IPS DF 6.9 (cell line): ENCODE measurements at places on chromosomes 5 and 9.
A peak's percentile ranks its signal among the peaks of the same experiment; 100 is the strongest.

- no peak for DNase-seq
Observed at GRCh38 chr5:149205625-149206523, 64.6 kb downstream of the ABLIM3 start.

DNA sequence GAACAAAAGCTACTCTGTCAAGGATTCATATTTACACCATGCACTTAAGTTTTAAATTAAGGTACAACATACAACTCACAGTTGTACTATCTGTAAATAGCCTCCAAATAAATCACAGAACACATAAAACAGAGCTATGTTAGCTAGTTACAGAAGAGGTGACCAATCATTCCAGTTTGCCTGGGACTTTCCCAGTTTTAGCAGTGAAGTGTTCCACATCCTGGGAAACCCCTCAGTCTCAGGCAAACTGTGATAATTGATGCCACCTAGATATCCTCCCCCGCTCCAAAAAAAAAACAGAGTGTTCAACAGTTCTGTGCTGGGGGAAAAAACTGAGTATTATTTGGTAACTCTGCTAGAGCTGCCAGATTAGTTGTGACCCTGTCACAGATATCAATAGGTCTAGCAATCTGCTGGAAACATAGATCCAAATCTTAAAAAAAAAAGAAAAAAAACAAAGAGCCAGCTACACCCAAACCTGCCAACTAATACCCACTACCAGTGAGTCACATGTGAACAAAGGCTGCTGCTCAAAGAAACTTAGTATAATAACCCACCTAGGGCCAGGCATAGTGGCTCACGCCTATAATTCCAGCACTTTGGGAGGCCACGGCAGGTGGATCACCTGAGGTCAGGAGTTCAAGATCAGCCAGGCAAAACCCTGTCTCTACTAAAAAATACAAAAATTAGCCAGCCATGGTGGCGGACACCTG is 5.7 kb downstream of the TBCA start:
- DNase-seq, result no peak

DNA sequence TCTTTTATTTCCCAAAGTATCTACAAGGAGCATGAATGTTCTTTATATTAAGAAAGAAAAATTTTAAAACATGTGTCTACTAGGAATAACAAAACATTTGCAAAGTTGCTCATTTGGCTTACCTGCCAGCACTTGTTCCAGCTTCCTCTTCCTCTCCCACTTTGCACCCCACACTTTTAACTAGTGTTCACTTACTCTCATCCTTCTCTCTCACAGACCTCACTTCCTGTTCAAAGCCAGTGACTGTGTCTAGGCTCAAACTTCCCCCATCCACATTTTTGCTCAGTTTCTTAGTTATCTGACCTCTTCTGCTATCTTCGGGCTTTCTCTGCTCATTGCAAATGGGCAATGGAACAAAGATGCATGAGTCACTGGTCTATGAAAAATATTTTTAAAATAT is 512.2 kb upstream of the ZNF462 start:
- DNase-seq, result no peak

DNA sequence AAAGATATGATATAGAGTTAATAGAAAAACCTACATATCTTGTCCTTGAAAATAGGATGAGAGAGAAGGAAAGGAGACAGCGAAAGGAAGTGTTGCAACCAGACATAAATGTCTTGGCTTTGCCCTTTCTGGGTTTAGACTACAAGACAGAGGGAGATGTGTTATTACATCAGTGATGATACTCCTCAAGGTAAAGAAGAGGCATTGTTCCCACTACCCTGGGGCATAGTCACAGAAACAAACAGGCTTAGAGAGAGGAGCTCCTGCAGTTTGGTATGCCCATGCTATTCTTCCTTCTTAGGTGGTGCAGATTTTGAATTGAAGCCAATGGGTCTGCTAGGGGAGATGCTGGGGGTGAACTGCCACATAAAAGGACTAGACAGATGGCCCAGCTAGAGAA is 166.8 kb upstream of the RFX3 start:
- DNase-seq, result no peak

- no peak for DNase-seq
Observed at GRCh38 chr9:92735636-92736562, 28.7 kb downstream of the BICD2 start.

DNA sequence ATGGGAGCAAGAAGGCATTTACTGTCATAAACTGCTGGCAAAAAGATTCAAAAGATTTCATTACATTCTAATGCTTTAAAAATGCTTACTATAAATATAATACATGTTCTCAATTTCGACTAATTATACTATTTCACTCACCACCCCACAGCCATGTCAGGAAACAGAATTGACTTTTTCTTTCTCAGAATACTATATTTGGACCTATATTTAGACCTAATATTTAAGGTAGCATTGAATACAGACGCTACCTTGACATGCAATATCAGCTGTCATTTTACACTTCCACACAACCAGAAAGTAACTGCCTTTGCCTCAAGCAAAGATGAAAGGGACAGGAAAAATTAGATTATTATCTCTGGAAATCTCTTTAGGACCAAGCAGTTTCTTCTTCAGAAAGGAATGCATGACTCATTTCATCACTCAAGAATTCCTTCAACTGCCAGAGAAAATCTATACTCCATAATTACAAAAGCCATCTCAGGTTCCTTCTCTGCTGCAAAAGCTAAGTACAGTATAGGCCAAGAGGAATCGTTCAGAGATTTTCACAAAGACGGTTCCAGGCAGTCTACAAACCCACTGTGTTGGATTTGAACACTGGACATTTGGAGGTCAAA is 11.8 kb upstream of the UBE2QL1 start:
- no peak for DNase-seq

DNA sequence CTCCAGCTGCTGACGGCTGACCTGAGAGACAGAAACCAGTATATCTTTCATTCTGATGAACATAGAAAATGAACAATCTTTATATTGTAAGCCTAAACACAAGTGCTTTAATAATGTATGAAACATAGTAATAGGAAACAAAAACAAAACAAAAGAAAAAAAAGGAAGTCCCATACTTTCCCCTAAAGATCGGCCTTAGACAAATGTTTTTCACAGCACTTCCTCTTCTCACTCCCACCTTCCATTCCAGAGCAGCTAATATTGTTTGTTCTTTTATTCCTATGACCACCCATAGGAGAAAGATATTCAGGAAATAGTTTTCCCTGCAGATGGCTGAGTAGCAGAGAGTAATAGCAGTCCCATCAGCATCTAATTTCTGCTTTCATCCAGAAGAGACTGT is 194.4 kb upstream of the SLC27A6 start:
- DNase-seq, result no peak

DNA sequence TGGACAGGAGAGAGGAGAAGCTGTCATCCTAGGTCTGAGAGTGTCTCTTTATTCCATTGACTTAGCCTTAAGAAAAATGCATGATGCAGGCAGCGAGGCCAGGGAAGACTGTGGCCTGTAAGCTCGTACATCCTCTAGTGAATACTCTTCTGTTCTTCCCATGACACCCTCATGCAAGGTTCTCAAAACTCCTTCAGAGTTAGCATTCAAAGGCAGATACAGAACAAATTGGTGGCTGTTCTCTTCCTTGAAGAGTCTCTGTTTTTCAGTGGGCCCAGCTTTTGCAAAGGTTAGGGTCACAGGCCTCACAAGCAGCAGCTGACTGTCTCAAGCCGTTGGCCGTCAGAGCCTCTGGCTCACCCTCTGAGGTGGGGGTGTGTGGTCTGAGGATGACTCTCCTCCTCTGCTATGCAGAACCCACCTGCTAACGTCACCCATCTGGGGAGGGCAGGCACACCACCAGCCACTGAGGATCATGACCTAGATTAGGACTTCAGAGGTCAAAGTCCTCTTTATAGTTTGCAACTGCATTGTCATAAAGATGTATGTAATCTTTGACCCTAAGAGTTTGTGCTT is 15.1 kb downstream of the ADCY2 start:
- no peak for DNase-seq

DNA sequence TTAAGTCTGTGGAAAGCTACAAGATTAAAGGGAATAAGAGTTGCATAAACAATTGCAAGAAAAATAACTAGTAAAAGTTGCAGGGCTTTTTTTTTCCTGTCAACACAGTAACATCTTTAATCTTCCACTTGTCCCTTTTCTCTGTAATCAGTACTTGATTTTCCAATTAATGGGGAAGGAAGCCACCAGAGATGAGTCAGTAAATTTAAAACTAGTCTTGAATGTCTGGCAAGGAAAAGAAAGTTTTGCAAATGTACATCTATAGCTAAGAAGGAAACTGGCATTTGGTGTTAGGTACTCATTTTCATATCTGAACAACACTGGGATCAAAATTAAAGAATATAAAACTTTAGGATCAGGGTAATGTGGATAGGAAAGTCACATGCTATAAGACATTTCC is 17.1 kb downstream of the DAP start:
- DNase-seq, result no peak

GRCh38 chr5:35990520-35990919 is 670 bp downstream of the UGT3A1 start:
- DNase-seq, result peak; percentile 0

GRCh38 chr9:97933297-97933998 is 4.5 kb downstream of the HEMGN start:
- no peak for DNase-seq

DNA sequence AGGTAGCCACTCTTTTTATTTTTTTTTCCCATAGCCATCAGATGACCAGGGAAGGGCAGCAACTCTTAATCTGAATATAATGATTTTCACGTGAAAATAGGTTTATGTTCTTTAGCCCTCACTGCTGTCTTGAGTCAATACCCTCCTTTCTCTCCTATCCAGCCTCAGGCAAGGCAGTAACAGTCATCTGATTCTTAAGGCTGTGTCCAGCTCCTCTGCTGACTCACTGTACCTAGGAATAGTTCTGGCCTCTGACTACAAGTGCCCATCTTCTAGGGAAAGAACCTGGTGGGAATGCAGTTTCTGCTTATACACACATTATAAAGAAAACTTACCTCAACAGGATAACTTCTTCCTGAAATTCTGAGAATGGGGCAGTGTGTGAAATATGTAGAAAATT is 30.7 kb downstream of the DHX29 start:
- DNase-seq, result no peak

GRCh38 chr5:157855404-157855994 is 3.4 kb downstream of the CLINT1 start:
- DNase-seq, result peak; percentile 47

DNA sequence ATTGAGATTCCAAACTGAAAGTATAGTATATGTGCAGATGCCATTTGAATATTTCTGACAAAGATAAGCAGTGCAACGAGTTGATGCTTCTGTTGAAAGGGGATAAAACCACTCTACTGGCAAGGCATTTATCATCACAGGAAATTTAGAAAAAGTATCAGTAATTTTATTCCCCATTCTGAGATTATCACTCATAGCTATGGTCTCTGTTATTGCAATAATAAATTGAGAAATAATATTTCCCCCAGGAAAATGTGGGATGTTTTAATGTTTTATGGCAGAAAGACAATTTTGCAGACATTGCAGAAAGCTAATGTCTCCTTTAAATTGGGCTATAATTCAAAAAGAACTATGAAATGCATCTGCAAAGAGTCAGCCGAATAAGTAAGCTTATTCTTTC is 1612.7 kb upstream of the ACO1 start:
- no peak for DNase-seq

GRCh38 chr9:109640580-109641371 is 139.2 kb upstream of the PALM2AKAP2 start:
- no peak for DNase-seq

DNA sequence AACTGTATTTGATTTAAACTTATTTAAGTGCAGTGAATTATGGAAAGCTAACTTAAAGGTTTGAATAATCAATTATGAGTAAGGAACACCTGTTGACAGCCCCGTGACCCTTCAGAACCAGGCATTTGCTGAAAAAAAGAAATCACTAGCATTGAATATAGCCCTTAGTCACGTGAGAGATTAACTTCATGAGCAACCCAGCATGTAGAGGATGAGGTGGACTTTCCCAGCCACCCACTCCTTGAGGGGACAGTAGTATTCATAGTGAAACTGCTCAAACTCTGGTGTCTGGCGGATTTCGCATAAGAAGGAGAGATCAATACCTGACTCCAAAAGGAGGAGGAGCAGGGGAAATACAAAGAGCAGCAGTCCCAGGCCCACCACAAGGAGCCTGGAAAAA is 184.8 kb upstream of the RASEF start:
- DNase-seq, result no peak
